ENCODE measurements at places on chromosomes 5 and 9.
A peak's percentile ranks its signal among the peaks of the same experiment; 100 is the strongest.

DNA sequence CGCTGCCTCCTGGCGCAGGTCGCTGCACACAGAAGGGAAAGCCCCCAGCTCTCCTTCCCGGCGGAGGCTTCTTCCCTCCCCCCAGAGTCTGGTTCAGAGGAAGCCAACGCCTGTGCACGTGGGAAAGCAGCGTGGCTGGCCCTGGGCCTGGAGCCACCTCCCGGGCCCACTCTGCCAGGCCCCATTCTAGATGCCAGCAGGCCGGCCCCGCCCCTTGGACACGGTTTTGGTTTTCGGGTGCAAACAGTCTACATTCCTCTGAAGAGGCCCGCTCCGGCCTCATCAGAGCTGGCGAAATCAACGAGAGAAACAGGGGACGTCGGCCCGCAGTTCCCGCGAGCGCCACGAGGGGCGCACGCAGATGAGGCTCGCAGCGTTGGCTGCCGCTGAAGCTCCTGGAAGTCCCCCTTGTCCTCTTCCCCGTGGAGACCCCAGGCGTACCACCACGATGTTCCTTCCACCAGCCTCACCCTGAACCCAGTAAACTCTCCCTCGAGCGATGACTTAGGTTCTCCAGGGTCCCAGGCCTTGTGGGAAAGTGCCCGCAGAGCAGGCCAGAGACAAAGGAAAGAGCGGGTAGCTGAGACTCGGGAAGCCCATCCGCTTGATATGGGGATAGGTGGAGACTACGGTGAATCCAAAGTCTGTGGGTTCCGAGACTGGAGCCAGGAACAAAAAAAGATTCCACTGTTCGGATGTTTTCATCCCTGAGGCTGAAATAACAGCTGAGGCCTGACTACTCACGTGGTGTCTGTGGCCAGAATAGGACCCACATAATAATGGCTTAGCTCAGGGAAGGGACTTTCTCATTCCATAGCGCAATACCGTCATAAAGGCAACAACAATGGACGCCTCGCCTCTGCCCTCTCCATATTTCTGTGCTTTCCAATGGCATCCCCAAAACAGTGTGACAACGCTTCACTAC, 64.2 kb downstream of the KLF4 start:
- DNase-seq: peak; percentile 50

DNA sequence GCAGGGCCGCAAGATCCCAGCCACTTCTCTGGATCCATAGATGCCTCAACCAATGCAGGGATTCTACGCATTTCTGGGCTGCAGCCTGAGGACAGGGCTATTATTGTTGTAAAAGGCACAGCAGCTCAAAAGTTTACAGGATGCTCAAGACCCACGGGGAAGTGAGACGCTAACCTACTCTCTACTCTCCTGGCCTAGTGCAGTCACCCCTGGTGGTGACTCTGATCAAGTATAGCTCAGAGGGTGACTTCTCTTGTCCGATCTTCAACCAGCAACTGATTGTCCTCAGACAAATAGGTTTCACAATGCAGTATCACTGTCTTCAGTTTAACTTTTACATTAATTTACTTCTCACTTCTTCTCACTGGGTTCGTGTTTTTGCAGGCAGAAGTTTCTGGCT, 34.3 kb upstream of the ZNF354B start:
- DNase-seq: no peak

- peak; percentile 66 for DNase-seq
Observed at GRCh38 chr9:131707733-131708157, 32.1 kb downstream of the RAPGEF1 start.

DNA sequence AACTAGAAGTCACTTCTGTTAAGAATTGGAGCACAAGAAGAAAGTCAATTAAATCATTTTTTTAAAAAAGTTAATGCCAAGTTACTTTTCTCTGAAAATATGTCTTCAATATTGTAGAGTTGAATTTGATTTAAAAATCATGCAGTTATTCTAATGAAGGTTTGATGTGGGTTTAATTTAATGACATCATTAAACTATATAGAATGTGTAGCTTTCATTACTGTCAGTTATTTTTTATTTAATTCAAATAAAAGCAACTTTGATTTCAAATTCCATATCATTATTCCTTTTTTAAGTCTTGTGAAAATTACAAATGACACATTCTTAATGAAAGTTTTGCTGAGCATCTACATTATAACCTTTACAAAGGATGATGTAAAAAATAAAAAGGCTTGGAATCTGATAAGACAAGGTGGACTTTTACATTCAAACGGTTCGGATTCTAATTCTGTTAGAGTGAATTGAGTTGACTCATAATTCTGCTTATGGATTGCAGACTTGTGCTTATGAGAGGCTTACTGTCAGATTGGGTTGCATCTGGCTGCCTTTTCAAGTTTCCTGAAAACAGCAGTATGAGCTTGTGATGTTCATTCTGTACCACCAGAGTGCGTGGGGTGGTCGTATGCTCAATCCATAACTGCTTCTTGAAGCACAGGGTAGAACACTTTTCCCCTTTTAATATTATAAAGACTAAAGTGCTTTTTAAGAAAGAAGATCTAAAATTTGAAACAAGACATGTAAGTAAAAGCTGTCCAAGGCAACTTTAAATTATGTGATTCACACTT, 253.0 kb upstream of the ARRDC3 start:
- peak; percentile 1 for DNase-seq

DNA sequence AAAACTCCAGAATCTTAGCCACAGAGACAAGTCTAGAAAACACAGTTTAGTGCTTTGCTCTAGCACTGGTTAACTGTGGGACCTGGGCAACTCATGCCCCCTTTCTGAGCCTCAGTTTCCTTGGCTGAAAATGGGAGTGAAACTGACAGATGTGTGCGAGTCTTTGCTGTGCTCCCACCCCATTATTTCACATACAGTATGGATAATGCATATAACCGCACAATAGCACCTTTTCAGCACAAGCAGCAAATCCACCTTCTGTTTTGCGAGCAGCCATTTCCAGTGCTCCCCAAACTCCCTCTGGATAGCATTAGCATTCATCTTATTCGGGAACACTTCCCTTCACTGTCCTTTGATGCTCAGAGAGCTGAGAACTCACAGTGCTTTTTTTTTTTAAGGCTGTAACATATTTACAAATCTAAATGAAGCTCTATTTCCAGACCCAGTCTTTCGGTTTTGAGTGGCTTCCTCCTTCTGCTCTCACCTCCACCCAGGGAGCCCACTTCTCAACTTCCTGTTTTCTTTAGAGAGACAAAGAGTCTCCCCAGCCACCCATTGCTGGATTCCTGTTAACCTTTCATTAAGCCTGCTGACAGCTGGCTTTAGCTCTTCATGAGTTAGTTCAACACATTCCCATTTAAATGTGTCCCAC, 49.2 kb downstream of the TIMD4 start:
- no peak for DNase-seq

GRCh38 chr9:16345902-16346301, 524.6 kb downstream of the BNC2 start:
- no peak for DNase-seq

- no peak for DNase-seq
Observed at GRCh38 chr9:37406603-37407401, 15.7 kb upstream of the GRHPR start.

All from fibroblast of villous mesenchyme (primary cell).